ENCODE measurements at places on chromosomes 6 and 20.

GRCh38 chr6:110509617-110510241 is 33.3 kb upstream of the SLC22A16 start:
- peak; percentile 88 for DNase-seq

DNA sequence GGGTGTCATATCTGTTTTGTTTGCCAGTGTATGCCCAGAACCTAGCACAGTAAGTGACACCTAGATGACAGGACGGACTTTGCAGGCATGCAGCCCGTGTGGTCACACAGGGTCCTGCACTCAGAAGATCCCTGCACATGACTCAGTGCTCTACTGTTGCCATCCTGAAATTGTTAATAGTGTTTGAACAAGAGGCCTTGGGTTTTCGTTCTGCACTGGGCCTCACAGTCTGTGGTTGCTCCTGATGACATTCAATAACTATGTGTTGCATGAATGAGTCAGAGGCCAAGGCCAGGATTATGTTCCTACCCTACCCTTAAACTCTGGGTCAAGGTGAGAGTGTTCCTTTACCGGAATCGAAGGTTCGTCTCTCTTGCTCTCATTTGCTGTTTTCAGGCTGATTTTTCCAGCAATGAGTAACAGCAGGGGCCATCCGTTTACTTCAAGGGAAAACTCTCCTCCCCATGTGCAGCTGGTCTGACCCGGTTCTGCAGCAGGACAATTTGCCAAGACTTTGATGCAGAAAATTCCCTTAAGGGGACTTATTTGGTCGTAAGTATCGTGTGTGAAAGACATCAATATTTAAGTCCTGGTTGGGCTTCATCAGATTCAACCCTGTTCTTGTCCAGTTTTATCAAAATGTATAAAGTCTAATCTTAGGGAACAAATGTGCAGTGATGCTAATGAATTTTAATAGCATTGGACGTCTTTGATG is 13.0 kb upstream of the PFDN4 start:
- DNase-seq = peak; percentile 48

- DNase-seq = no peak
Measured at GRCh38 chr6:93858213-93858612, 438.9 kb upstream of the EPHA7 start.

- peak; percentile 67 for DNase-seq
Measured at GRCh38 chr6:11083491-11083890, 10.1 kb upstream of the SMIM13 start.

DNA sequence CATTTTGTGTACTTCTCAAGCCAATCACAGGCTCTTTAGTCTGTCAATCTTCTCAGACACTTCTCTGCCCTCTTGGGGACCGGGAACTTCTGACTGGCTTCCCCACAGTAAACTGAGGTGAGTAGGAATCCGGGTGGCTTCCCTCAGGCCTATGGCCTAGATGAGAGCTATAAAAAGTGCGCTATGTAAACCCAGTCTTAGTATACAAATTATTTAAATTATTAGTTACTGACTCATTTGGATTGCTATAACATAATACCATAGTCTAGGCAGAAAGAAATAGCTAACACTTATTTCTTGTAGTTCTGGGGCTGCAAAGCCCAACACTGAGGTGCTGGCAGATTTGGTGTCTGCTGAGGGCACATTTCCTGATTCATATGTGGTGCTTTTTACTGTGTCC is 109.2 kb upstream of the MCHR2 start:
- DNase-seq = no peak

DNA sequence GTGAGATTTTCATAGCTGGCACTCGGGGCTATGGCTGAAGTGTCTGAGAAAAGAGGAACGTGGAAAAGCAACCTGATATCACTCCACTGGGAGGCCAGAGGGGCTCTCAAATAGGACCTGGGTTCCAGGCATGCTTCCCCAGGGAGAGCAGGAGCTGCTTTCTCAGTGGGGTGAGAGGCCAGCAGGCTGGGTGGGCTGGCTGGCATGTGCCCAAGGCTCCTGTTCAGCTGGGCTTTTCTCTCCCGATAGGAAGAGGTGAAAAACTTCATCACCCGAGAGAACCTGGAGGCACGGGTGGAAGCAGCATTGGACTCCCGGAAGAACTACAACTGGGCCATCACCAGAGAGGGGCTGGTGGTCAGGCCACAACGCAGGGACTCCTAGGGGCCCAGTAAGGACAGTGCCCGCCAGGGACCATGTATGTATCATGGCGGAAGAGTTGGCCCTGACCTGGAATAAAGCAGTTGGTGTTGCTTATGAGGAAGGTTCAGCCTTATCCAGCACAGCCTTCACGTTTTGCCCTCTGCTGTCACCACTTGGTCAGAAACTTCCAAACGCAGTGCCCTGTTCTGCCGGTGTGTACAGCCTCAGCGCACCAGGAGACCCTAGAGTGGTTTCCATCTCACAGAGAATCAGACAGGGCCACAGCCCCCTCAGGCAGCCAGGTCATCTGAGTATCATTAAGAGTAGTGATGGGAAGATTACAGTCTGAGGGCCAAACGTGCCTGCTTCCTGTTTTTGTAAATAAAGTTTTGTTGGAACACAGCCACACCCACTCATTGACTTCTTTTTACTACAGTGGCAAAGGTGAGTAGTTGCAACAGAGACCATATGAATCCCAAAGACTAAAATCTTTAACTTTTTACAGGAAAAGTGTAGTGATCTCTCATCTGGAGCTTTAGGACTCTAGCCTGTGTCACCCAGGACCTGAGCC is 1.9 kb downstream of the MRPS26 start:
- no peak for DNase-seq

GRCh38 chr20:56949318-56949717 is 317.1 kb downstream of the BMP7 start:
- no peak for DNase-seq

- DNase-seq = no peak
Measured at GRCh38 chr6:5328800-5329199, 67.5 kb downstream of the FARS2 start.

GRCh38 chr20:57783956-57784837 is 74.4 kb upstream of the PMEPA1 start:
- no peak for DNase-seq
